ENCODE measurements at places on chromosomes 11 and 22.

- no peak for DNase-seq
Observed at GRCh38 chr11:29334776-29335130, 682.1 kb downstream of the KCNA4 start.

GRCh38 chr11:132245403-132246385 is 875.3 kb downstream of the NTM start:
- no peak for DNase-seq

GRCh38 chr11:3221408-3222002 is 2.9 kb upstream of the MRGPRG start:
- no peak for DNase-seq

DNA sequence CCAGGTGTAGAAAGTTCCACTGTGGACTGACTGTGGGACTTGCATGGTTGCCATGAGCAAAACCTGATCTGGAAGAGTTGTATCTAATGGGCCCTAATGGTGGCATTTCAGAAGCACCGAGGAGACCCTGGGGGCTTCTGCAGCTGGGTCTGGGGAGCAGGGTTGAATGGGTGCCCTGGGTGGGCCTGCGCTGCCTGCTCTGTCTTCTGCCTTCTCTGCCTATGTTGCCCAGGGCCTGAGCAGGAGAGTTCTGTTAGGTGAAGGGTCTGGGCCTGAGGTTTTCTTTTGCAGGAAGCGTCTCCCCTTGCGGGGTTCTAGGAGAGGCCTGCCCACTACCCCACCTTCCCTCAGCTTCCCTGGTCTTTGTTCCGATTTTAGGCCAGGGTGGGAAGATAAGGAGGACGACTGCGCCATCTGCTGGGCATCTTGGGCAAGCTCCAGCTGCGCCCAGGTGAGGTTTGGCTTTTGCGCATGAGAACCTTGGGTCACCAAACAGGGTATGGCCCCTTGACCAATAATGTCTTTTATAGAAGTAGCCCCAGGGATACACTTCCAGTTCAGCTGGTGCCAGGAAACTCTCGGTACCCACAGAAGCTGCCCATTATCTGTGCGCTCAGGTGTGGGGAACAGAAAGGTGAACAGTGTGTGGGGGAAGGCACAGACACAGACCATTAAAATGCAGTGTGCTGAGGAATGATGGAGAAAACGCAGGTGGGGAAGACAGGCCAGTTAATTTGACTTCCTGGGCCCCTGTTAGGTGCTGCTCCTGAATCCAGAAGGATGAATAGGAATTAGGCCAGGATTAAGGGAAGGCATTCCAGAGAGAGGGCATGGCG is 23.2 kb downstream of the COMMD9 start:
- DNase-seq, result peak; percentile 23

- DNase-seq, result no peak
Observed at GRCh38 chr11:114623720-114624119, 28.1 kb upstream of the NXPE4 start.

DNA sequence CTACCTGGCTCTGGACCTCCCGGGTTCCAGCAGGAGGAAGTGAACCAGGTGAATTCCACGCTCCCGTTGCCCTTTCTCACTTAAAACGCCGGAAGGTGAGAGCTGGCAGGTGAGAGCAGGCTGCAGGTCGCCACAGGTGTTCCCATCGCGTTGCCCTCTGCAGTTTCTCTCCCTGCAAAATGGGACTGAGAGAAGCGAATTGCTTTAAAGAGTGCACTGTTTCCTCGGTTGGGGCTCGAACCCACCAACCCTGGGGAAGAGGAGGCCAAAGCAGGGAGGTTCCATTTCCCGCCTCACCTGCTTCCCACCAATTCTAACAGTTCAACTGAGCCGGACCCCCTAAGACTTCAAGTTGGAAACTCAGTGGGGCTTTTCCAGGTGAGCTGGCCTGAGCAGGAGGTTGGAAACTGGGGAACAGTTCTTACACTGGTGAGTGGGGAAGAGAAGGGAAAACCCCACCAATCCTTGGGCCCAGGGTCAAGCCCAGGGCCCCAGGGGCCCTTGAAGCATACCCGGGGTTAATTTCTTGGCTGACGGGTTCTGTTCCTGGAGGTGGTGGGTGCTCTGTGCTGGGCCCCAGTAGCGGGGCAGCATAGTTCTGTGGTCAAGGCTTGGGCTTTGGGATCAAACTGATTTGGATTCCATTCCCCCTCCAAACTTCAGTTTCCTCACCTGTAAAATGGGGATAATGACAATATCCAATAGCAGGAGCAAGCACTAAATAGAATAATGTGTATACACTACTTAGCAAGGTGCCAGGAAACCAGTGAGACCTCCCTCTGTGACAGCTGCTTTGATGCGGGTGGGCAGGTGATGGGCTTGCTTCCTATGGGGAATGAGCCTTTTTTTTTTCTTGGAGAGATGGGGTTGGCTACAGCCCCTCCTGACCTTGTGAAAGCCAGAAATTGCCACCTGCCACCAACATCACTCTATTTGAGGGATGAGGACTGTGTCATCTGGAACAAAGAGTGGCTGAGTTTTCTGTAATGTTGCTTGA is 788 bp downstream of the CD82 start:
- no peak for DNase-seq

DNA sequence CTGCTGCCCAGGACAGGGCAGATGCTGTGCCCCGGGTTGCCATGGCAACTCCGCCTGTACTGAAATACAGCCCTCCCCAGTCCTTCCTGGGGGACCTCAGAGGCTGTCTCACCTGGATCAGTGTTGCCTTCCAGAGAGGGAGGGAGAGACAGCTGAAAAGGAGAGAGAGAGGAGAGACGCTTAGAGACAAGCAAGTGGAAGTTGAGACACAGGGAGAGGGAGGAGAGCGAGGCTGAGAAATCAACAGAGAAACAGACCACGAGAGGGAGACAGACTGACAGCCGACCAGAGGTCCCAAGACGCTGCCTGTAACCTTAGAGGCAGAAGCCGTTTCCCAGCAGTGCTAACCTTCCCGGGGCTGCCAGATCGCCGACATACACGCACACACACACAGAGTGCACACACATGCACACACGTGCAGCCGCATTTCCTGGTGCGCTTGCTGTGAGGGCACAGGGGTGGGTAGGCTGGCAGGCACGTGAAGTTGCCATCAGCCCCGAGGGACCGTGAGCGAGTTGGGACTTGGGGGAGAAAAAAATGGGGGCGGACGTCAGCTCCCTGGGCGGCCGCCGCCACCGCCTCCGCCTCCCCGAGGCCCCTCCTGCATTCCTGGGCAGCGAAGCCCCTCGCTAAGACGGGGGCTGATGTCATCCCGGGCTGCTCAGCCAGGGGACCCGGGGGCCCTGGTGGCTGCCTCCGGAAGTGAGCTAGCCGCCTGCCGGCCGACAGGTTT is 88.6 kb upstream of the CRYBB3 start:
- DNase-seq, result peak; percentile 17

GRCh38 chr22:46087816-46088277 is 62.5 kb upstream of the PPARA start:
- no peak for DNase-seq

- DNase-seq, result no peak
Observed at GRCh38 chr11:47768101-47768612, 1.0 kb upstream of the FNBP4 start.

DNA sequence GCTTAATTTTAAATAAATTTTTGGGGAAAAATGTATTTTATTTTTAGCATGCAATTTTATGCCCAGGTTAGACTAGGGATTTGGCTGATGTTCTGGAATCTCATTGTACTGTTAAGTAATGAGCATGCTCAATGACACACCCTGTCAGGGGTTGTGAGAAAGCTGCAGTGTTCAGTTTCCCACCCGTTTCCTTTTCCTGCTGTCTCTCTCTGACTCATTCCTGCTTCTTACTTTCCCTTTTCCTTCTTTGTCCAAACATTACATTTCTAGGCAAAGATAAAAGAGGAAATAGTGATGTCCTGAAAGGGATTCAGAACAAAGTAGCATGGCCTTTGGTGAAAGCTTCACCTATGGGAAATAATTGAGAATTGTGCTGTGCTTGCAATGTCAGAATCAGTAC is 22.7 kb downstream of the OOSP3 start:
- no peak for DNase-seq

DNA sequence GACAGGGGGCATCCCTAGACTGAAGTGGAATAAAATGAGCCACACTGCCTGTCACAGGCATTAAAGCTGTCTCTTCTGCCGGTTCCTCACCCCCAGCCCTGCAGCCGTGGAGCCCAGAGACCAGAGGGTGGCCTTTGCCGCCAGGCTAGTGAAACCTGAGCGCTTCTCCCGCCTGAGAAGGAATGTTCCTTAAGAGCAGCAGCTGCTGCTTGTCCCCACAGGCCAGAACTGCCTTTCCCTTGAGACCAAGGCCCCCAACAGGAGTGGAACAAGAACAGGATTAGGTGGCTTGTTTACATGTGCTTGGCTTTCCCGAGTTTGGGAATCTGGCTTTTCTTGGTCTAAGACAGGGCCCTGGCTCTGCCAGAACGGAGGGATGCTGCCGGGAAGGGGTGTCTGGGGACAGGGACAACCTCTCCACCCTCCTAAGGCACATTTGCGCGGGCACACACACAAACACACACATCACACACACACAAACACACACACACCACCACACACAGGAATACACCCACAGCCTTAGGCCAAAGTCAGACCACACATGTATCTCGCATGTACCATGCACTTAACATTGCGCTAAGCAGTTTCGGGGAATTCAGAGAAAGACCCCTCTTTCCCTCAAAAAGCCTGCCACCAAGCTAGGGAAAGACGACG is 91.8 kb downstream of the FEZ1 start:
- DNase-seq, result no peak

GRCh38 chr11:57386178-57386940 is 4.1 kb downstream of the PRG2 start:
- no peak for DNase-seq

- DNase-seq, result no peak
Observed at GRCh38 chr22:43831561-43832392, 19.7 kb upstream of the EFCAB6 start.

DNA sequence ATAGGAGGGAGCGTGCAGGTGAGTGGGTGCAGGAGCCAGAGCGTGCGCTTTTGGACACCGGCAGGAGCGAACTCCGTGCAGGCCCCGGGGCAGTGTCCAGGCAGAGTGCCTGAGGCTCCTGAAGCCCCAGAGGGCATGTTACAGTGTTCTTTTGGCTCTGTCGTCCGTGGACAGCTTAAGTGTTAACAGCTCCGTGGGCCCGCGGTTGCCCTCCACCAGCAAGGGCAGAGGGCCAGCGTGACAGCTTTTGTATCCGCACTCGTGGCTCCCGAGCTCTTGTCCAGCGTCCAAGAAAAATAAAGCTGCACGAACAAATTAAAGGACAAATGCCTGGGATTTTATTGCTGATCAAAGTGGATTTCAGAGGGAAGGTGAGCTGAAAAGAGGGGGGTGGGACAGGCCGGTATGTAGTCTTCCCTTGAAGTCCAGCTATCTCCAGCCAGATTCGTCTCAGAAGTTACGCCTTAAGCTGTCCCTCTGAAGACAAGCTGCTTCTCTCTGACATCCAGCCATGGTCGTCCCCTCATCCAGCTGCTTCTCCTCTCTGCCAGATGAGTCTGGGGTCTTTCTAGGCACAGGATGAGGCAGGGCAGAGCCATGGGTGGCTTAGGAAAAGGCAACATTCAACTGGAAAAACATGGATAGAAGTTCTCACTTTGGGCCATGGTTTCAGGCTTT is 968 bp upstream of the TMEM109 start:
- no peak for DNase-seq

GRCh38 chr22:39433476-39434242 is 23.2 kb upstream of the MGAT3 start:
- no peak for DNase-seq

- no peak for DNase-seq
Observed at GRCh38 chr22:45533703-45534102, 31.0 kb downstream of the FBLN1 start.

- DNase-seq, result no peak
Observed at GRCh38 chr11:38256436-38256835, 1658.4 kb upstream of the RAG2 start.

- no peak for DNase-seq
Observed at GRCh38 chr11:45298718-45299117, 12.6 kb upstream of the SYT13 start.

GRCh38 chr22:49958931-49959781 is 1.4 kb upstream of the PIM3 start:
- DNase-seq, result no peak

GRCh38 chr11:58616594-58616993 is 5.9 kb upstream of the CNTF start:
- no peak for DNase-seq

GRCh38 chr11:37230865-37231264 is 632.8 kb upstream of the RAG2 start:
- no peak for DNase-seq

DNA sequence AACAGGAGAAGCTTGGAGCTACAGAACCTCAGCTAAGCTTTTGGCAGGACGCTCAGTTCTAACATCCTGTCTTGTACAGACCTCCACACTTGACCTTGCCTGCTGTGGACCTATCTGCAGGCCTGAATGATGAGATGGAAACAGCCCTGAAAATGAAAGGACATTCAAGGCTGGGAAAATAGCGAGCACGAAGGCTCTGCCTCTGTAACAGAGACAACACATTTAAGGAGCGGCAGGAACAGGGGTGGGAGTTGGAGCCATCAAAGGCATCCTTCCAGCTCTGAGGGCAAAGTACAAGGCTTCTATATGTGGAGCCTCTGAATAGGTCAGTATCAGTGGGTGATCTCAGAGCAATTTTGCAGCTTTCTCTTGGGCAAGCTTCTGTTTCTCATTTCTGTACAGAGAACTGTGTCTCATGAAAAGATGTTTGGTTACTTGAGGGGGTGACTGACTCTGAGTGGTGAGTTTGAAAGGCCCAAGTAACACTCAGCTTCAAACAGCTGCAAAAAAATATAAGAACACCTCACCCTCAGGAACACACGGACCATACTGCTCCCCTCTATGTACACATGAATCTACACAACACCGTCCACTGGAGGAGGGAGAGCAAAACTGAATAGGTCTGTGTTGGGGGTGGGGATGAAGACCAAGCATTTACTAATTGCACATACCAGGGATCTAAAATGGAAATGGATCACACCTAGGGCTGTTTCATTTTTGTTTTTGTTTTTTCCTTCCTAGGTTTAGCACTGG is 101.6 kb downstream of the CCDC81 start:
- DNase-seq, result no peak

DNA sequence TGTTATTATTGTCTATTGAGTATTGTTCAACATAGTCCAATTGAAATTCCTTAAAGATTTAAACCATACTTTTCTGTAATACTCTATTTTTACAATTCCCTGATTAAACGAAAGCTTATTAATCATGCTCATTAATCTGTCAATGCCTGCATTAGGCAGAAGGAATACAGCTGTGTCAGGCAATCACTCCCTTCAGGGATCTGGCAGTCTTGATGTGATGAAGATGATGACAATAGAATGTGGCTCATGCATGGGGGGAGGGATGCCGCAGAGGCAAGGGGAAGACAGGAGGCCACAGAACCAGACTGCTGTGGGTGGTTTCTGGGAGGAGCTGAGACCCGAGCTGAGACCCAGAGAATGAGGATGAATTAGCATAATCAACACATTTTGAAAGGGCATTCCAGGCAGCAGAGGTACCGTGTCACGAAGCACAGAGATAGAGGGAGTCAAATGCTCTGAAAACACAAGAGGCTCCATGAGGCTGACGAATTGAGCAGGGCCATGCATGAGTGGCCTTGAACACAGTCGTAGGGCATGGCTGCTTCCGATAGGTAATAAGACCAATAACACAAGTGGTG is 1075.5 kb downstream of the OPCML start:
- no peak for DNase-seq

GRCh38 chr11:97990162-97990920 is 1030.4 kb upstream of the CNTN5 start:
- no peak for DNase-seq

All from KG1 (cell line).